ENCODE measurements at places on chromosomes 3 and 15.

- no peak for DNase-seq
Observed at GRCh38 chr3:104286645-104287044, 1080.1 kb upstream of the ALCAM start.

GRCh38 chr3:98532709-98533571 is 1.2 kb downstream of the GPR15 start:
- DNase-seq = no peak

DNA sequence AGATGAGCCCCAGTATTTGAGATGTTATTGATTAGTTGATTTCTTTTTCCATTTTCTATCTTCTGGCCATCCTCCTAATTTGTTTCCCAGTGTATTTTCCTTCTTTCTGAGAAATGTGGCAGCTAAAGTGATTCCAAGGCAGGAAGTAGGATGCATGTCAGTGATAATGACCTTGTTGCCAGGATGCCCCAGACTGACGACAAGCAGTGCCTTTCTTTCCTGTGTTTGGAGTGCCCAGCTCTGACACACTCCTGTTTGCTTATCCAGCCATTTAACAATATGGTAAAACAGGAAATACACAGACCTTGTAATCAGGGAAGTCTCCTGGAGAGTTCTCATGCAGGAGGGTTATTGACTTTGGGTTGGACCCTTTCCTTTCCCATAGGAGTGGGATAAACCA is 20.4 kb downstream of the TMOD2 start:
- DNase-seq = no peak

GRCh38 chr15:68277131-68277602 is 378 bp upstream of the FEM1B start:
- no peak for DNase-seq
